ENCODE measurements at places on chromosomes 7 and 10. TPM values are rescaled to one million over a fixed set of nuclear protein-coding genes. Genes with fewer than 3 reads are reported as not detected.

Gene WDR11
- total RNA-seq: 44.5 TPM

Gene OR6B1
- total RNA-seq: not detected

Gene BHLHA15
- total RNA-seq: 3.3 TPM

DNA sequence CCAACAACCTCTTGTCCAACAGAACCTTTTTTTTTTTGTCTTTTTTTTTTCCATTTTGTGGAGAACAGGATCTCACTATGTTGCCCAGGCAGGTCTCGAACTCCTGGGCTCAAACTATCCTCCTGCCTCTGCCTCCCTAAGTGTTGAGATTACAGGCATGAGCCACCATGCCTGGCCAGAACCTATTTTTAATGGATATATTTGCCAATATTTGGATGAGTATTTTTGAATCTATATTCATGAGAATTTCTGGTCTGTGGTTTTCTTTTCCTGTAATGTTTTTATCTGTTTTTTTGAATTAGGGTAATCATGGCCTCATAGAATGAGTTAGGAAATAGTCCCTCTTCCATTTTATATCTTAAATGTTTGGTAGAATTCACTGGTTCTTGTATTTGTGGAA is 70.4 kb upstream of the RET start:
- no peak for DNase-seq

DNA sequence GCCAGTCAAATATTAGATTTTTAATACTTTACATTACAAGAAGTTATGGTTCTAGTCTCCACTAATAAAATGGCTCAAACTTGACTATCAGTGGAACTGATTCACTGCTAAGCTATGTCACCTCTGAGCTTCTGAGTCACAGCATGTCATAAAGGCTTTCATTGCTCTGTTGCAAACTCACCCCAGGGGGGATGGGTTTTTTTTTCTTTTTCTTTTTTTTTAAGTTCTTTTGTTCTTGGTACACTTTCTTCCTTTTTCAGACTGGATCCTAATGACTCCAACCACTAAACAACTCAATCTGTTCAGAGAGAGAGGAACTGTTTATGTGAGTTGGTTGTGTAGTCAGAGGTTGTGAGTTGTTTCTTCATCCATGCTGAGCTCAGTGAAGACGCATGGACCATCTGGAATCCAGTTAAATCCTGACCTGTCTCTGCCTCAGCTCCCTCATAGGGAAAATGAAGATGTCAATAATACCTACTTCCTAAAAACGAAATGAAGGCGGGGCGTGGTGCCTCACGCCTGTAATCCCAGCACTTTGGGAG is 11.0 kb downstream of the MYOF start:
- DNase-seq: no peak

- peak; percentile 52 for DNase-seq
Observed at GRCh38 chr10:71835671-71836595, 15.1 kb downstream of the PSAP start.

DNA sequence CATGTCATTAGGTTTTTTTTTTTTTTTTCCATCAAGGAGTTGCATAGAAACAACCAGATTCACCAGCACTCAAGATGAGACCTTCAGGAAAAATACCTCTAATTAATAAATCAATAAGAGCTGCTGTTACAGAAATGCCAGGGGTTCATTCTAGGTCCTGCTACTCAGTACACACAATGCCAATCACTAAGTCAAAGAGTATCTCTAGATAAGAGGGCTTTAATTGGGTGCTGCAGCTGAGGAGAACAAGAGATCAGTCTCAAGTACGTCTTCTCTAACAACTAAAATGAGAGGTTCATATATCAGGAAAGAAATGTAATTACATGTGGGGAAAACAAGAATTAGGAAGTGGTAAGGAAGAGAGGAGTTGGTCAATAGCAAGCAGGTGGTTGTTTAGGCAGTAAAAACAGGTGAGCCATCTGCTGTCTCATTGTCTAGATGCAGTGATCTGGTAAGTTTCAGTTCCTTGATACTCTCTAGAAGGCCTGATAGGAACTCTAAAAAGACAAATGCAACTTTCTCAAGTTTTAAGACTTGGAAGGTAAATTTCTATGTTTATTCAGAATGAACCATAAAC is 272.9 kb upstream of the ZWINT start:
- no peak for DNase-seq

- no peak for DNase-seq
Observed at GRCh38 chr7:24898691-24899090, 81.3 kb downstream of the OSBPL3 start.

DNA sequence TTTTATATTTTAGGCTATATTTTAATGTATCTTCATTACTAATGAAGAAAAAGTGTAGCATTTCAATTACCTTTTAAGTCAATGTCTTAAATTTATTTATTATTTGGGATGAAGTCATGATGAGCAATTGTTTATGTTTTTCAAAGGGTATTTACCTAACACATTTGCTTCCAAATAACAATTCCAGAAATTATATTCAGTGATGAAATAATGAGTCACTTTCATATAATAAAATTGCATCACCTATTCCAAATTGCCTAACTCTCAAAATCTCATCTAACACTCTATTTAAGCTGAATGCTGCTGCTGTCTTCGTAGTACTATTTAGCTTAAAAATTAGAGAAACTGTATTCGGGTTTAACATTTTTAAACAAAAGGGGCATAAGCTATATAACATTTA is 97.7 kb downstream of the PRKG1 start:
- no peak for DNase-seq

DNA sequence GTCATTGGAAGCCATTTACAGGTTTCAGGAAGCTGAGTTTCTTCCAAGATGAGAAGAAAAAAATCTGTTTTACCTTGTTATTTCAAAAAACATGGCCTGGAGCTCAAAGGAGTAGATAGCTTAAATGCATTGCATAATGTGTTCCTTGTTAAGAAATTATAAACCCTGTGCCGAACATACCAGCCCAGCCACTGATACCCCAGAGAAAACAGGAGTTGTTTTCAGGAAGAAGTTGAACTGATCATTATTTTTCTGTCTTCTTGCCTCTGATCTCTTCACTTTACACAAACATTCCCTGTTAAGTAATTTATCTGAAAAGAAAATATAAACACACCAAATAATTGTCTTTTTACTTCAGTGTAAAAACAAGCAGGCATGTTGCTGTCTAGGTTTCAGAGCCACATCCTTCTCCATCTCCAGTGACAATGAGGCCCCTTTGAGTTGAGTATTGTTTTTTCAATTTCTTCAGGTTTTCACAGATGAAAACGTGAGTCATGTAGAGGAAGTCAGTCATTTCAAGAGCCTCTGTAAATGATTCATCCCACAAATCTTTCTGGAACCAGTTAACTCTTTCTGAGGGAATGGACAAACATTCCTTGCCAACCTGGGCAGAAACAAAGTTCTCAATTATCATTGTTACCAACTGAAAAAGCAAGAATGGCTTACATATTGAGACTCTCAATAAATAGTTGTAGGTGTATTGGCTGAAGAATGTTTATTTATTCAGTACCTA is 244.2 kb downstream of the IPMK start:
- no peak for DNase-seq
